A549 treated with GW870086 at 1 μM for 4 hours (cell line): ENCODE measurements at places on chromosomes 12 and 14. TPM values are rescaled to one million over a fixed set of nuclear protein-coding genes. Genes with fewer than 3 reads are reported as not detected.

The NOS1 gene
- total RNA-seq: 0.40 to 0.64 TPM (median 0.58 TPM) in 5 replicates

The TROAP gene
- total RNA-seq: 79.5 to 98.3 TPM (median 86.0 TPM) in 5 replicates

The TGFB3 gene
- total RNA-seq: 0.66 to 1.3 TPM (median 1.0 TPM) in 5 replicates

The LDHB gene
- 1,587 to 1,689 TPM (median 1,596 TPM) in 5 replicates for total RNA-seq

The ESRRB gene
- total RNA-seq: 0.13 to 0.26 TPM (median 0.25 TPM) in 5 replicates

The SLC35E3 gene
- 10.2 to 18.2 TPM (median 15.5 TPM) in 5 replicates for total RNA-seq

The RTL1 gene
- 0.19 to 0.30 TPM (median 0.24 TPM) in 5 replicates for total RNA-seq

The MAP3K9 gene
- total RNA-seq: 4.2 to 6.7 TPM (median 6.1 TPM) in 5 replicates

The EXD2 gene
- total RNA-seq: 12.2 to 13.4 TPM (median 12.7 TPM) in 5 replicates

The RFLNA gene
- 0.06 to 0.24 TPM (median 0.10 TPM) in 4 of 5 replicates, not detected in the other for total RNA-seq

The LHX5 gene
- 0.03 to 0.08 TPM (median 0.07 TPM) in 3 of 5 replicates, not detected in the others for total RNA-seq

The LRRC10 gene
- not detected in 5 replicates for total RNA-seq

The AQP6 gene
- total RNA-seq: not detected in 5 replicates

The CLEC9A gene
- total RNA-seq: not detected in 5 replicates

The CCDC175 gene
- not detected in 5 replicates for total RNA-seq

The NRIP2 gene
- total RNA-seq: not detected in 5 replicates

The SLC5A8 gene
- total RNA-seq: not detected in 5 replicates

The LRFN5 gene
- total RNA-seq: not detected in 5 replicates

The BICDL1 gene
- total RNA-seq: 2.5 to 4.7 TPM (median 4.4 TPM) in 5 replicates

The CPNE6 gene
- total RNA-seq: 0.06 to 0.16 TPM (median 0.15 TPM) in 3 of 5 replicates, not detected in the others

The PLEK2 gene
- 19.1 to 23.2 TPM (median 22.6 TPM) in 5 replicates for total RNA-seq

The GALNT16 gene
- total RNA-seq: 2.5 to 3.8 TPM (median 3.6 TPM) in 5 replicates

The UBE2N gene
- total RNA-seq: 147 to 186 TPM (median 163 TPM) in 5 replicates

The ADGRD1 gene
- total RNA-seq: 0.28 to 0.78 TPM (median 0.46 TPM) in 5 replicates

The TAOK3 gene
- 7.3 to 12.1 TPM (median 9.5 TPM) in 5 replicates for total RNA-seq

The SDR9C7 gene
- total RNA-seq: 0.09 TPM in 1 of 5 replicates, not detected in the others

The RPL41 gene
- 5,218 to 5,761 TPM (median 5,566 TPM) in 5 replicates for total RNA-seq
